ENCODE measurements at places on chromosomes 2 and 18.

DNA sequence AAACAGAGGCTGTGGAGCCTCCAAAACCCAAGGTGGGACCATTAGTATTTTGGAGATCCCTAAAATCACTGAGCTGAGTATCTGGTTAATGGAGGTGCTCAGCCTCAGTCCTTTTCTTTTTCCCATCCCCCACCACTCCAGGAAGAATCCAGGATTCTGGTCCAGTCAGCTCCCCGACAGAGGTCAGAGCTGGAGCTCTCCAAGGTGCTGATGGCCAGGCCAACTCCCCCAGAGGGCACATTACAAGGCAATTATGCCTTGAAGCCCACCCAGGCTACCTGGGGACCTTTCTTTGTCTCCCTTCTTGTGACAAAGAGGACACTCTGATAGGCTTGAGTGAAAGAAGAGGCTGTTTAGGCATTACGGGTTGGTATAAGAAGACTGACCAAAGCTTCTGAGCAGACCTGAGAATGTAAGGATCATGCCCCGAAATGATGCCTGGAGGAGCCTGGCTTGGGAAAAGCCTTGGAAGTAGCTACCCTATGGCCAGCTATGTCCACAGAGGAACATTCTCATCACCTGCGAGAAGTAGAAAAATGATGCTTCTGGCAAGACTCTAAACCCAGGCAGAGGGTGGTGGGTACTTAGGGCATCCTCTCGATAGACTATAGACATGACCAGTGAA, 102.5 kb upstream of the LDAH start:
- DNase-seq: no peak

- no peak for DNase-seq
Observed at GRCh38 chr2:8693157-8693821, 11.4 kb downstream of the ID2 start.

- no peak for DNase-seq
Observed at GRCh38 chr2:20208476-20208859, 16.5 kb downstream of the SDC1 start.

DNA sequence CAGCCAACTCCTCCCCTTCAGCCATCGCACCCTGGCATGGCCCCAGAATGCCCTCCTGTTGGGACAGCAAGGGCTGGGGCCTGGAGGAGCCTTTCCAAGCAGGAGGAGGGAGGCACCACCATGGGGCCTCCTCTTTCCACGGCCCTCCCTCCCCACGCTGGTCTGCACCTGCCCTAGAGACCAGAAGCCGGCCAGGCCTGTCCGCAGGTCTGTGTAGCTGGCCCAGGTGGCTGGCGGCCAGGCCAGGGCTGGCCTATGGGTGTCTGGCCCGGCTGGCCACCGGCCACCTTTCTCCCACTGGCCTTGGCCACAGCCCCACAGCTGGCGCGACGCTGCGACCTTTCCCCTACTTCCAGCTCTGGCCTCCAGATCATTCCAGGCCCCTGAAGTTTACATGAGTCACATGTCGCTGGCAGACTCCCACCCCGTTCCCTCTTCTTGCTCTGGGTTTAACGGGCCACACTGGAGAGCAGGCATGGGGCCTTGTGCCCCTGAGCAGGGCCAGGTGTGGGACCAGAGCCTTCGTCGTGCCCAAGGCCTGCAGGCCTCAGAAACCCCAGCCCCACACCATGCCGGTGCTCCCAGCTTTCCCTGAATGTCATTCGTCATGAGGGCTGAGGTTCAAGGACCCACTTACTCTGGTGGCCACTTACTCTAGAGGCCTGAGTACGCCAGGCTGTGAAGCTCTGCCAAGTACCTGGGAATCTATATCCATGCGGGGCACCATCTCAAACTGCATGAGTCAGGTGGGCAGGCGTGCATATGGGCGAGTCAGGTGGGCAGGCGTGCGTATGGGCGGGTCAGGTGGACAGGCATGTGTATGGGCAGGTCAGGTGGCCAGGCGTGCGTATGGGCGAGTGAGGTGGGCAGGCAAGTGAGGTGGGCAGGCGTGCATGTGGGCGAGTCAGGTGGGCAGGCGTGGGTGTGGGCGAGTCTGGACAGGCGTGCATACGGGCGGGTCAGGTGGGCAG, 33.3 kb upstream of the KLF11 start:
- no peak for DNase-seq

GRCh38 chr2:165794536-165794928, 485 bp upstream of the GALNT3 start:
- DNase-seq: no peak

DNA sequence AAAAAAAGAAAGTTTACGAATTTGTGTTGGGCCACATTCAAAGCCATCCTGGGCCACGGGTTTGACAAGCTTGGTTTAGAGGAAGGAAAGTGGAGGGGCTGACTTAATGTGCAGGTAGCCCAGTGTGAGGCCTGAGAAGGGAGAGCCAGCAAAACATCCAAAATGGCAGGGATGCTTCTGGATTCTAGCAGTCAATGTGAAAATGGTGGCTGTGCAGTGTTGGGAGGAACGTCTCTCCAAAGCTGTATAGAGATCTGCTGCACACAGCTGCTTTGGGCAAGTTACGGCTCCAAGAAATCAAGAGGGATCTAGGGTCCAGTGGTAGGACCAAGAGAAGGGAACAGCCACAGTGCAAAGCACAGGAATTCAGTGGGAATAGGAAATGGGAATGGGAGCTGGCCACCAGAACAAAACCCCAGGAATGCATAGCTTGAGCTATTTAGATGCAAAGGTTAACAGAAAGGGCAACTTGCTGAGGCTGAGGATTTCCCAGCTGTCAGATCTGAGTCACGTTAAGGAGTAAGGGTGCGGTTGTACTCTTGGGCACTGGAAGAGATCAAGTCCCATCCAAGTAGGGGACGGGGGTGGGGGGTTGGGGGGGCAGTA, 70.6 kb downstream of the B3GNT2 start:
- DNase-seq: no peak

- DNase-seq: no peak
Observed at GRCh38 chr2:63287956-63288355, 237.3 kb downstream of the OTX1 start.

DNA sequence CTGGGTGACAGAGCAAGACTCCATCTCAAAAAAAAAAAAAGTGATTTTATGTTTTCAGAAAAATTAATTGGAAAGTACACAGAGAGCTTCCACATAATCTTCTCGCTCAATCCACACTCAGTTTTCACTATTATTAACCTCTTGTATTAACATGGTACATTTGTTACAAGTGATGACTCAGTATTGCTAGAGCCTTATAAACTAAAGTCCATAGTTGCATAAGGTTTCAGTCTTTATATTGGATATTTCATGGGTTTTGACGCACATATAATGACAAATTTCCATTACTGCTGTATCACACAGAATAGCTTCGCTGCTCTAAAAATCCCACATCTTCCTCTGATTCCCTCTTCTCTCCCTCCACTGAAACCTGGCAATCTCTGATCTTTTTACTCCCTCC, 603.5 kb downstream of the XIRP2 start:
- no peak for DNase-seq

DNA sequence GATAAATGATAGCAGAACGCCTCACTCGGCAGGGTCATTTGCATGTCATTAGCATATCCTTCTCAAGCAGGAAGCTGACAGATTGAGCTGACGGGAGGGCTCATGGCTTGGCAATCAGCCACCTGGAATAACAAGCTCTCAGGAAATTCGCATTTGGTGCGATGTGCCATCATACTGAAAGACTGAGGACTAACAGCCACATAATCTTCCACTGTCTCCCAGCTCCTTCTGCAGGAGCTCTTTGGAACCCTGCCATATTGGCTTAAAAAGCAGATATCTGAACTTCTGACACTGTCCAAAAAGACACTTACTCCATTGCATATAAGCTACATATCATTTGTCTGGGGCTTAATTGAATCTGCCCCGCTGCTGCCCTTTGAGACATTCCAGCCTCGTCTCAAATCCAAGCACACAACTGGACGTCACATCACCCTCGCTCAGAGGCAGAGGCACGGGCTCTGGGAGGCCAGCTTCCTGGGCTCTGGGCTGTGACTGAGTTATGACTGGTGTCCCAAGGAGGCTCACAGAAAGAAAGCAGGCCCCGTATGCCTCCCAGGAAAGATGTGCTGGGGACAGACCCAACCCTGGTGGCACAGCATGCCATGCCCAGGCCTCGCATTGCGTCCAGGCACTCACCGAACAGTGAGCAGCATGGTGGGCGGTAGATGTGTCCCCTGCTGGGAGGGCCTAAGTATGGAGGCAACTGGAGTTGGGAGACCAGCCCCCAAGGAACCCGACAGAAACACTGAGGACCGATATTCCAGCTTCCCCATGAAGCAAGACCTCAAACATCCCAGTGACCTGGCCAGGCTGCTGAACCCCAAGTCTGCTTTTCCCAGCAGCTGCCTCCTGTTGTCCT, 228.0 kb downstream of the ATAD2B start:
- DNase-seq: no peak

GRCh38 chr18:74617486-74617885, 19.8 kb downstream of the ZNF407 start:
- DNase-seq: no peak

GRCh38 chr2:223576873-223577272, 25.3 kb downstream of the SCG2 start:
- no peak for DNase-seq

- no peak for DNase-seq
Observed at GRCh38 chr2:46306330-46306751, 9.1 kb downstream of the EPAS1 start.

DNA sequence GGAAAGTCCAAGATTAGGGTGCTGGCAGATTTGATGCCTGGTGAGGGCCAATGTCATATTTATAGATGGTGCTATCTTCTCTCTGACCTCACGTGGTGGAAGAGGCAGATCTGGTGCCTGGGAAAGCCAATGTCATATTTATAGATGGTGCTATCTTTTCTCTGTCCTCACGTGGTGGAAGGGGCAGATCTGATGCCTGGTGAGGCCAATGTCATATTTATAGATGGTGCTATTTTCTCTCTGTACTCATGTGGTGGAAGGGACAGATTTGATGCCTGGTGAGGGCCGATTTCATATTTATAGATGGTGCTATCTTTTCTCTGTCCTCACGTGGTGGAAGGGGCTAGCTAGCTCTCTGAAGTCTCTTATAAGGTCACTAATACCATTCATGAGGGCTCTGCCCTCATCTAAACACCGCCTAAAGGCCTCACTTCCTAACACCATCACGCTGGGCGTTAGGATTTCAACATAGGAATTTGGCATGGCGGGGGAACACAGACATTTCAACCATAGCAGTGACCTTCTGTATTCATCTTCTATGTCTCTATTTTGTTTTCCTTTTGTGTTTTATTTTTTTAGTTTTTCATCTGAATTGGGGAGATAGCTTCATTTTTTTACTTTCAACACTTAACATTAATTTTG, 278.4 kb downstream of the SPAG16 start:
- DNase-seq: no peak

GRCh38 chr2:38464971-38465788, 88.1 kb upstream of the ATL2 start:
- DNase-seq: no peak

- DNase-seq: no peak
Observed at GRCh38 chr2:18949871-18950270, 360.5 kb upstream of the NT5C1B start.

DNA sequence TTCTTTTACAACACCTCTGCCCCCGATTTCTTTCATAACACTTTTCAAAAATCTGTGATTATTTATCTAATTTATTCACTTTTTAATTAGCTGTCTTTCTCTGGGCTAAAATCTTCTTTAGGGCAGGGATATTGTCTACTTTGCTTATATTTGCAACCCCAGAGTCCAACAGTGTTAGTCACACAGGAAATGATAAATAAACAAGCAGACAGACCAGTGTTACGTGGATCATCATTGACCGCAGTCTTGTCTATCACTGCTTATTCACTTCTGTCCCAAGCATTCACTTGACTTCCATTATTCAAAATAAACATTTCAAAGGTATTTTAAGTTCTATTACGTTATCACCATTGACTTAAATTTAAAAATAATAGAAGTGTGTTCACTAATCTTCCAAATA, 237.6 kb upstream of the UBE2E3 start:
- no peak for DNase-seq

DNA sequence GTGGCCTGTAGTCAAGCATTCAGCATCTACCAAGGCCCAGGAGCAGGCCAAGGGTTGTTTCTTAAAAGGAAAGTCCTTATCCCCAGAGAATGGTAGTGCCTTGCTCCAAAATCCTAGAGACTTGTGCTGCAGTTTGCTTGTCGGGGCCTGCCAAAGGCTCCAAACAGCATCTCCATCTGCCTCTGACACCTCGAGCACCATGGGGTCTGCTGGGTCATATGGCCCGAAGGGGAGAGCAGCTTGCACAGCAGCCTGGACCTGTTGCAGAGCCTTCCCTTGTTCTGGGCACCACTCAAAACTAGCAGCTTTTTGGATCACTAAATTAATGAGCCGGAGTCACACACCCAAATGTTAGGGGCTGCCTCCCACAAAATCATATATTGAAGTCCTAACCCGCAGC, 35.7 kb downstream of the GNAL start:
- DNase-seq: no peak

GRCh38 chr2:66530651-66531050, 95.7 kb downstream of the MEIS1 start:
- no peak for DNase-seq

- peak; percentile 55 for DNase-seq
Observed at GRCh38 chr2:29923110-29923721, 1.8 kb upstream of the ALK start.

DNA sequence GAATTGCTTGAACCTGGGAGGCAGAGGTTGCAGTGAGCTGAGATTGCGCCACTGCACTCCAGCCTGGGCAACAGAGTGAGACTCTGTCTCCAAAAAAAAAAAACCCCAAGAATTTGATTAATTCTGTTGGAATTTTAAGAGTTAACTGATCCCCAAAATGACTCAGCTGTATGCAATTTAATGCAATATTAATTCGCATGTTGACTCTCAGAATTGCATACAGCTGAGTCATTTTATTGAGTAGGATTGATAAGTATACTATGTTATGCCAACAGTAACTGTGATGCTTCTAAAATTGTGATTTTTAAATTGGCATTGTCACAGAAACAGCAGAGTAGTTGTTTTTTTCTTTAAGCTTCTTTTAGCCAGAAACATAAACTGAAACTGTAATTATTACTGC, 19.6 kb downstream of the MSH2 start:
- DNase-seq: no peak

DNA sequence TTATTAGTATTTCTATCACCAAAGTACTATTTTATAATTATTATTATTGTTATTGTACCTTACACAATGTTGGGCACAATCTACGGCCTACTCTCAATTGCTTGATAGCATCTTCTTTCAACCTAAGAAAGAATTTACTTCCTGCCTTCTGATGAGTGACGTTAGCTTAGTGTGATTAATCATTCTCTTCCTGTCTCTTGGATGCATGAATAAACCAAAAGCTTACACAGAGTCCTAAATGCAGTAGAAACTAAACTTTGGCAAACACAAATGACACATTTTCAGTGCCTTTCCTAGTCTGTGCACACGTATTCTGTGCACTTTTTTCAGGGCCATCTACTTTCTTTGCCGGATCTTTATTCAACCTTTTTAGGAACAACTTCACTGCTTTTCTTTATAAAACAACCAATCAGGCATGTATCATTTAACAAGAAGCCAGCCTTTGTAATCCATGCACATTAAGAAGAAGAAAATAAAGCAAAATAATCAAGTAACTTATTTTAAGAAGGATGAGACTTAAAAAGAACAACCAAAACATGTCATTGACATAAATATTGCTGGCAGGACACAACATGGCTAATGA, 19.1 kb downstream of the TRAK2 start:
- no peak for DNase-seq

Data from hippocampal formation (tissue), 2 donors.